ENCODE measurements at places on chromosomes 3 and 15.

- no peak for DNase-seq
Measured at GRCh38 chr3:98232489-98232888, 31.6 kb upstream of the OR5H6 start.

DNA sequence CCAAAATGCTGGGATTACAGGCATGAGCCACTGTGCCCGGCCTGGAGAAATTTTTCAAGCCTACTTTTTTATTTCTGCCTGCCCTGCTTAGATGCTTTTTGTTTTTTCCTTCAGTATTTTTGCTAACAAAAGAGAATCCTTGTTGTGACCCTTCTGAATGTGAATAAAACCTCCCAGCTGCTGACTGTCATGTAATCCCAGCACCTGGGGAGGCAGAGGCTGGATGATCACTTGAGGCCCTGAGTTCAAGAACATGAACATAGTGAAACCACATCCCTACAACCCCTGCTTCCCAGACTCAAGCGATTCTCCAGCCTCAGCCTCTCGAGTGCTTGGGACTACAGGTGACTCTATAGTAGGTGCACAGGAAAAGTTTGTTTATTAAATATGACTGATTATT is 84.9 kb downstream of the SOX2 start:
- no peak for DNase-seq

DNA sequence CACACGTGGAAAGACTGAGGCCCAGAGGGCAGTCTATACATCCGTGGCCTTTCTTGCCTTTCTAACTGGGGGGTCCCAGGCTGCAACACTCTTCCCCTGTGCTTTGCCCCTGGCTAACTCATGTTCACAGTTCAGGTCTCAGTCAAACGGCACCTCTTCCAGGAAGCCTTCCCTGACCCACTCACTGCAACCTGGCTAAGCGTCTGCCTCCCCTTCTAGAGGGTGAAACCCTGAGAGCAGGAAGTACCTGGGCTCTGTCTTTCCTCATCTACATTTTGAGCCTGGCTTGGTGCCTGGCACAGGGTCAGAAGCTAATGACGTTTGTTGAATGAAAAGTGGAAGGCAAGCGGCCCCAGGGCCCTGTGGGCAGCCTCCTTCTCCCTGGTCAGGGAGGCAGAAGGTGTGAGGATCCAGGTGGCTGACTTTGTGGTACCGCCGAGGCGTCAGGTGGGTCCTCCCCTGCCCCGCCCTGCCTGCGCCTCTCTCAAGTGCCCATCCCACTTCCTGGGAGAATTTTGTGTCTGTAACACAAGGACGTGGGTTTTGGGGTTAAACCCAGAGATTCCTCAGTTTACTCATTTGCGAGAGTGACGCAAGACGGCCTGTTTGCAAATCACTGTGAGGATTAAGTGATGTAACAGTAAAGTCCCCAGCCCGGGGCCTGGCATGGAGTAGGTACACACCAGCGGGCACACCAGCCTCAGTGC is 32.1 kb downstream of the DNASE1L3 start:
- DNase-seq: no peak

DNA sequence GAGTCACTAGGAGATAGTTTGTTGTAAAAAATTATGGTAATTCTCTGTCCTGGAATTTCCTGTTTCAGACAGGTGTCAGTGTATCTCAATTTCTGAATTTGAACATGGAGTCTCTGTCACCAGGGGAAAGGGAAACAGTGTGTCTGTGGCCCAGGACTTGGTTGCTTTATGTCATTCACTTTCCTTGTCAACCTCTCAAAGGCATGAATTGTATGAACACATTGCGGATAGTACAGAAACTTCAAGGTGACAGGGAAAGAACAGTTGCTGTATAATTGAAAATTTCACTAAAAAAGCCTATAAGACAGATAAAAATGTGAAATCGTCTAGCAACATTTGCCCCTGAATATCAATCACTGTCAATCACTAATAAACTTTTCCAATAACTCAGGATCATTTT is 175.0 kb upstream of the DPH6 start:
- no peak for DNase-seq

DNA sequence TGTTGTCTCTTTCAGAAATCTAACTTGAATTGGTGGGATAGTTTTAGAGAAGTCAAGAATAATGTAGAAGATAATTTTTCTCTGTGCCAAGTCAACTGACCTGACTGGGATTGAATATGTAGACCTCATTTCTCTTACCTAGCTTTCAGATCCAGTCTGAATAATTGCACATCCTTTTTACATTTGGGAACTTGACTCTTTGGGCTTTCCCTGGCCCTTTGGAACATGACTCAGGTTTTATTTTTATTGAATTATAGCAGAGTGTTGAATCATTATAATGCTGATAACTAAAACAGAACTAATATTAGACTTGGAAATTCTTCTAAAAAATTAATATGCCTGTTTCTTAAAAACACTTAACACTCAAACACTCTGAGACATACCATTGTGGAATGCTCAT is 76.5 kb downstream of the PFN2 start:
- DNase-seq: no peak

DNA sequence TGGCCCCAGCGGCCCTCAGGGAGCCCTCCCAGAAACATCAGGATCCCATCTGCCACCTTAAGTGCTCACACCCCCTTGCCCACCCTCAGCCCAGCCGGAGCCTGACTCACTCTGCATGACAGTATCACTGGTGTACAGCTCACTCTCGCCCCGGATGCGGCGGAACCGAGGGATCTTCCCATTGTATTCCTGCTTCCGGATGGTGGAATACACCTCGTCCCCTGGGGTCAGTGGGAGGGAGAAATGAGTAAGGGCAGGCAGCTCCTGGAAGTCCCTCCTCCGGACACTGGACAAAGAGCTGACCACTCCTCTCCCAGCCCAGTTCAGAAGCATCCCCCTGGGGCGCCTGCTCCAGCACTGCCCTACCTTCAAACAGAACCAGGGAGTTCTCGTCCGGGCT is 16.5 kb downstream of the SEMA7A start:
- DNase-seq: no peak

GRCh38 chr15:39651881-39652280 is 71.0 kb downstream of the THBS1 start:
- DNase-seq: no peak

- no peak for DNase-seq
Measured at GRCh38 chr15:101461097-101461496, 28.4 kb downstream of the PCSK6 start.

- no peak for DNase-seq
Measured at GRCh38 chr15:67836134-67836455, 3.8 kb downstream of the RNU6-1 start.

DNA sequence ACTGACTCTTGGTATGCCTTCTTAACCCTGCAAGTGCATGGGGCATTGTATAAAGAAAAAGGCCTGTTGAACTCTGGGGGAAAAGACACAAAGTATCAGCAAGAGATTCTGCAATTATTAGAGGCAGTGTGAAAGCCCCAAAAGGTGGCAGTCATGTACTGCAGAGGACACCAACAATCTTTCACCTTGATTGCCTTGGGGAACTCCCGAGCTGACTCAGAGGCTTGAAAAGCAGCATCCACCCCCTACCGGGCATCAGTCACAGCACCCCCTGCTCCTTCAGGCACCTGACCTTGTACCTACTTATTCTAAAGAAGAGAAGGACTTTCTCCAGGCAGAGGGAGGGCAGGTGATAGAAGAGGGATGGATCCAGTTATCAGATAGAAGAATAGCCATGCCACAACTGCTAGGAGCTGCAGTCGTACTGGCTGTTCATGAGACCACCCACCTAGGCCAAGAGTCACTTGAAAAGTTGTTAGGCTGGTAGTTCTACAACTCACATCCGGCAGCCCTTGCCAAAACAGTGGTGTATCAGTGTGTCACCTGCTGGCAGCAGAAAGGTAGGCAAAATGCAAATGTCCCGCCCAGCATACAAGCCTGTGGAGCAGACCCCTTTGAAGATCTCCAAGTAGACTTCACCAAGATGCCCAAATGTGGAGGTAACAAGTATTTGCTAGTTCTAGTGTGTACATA is 241.6 kb upstream of the CNTN6 start:
- no peak for DNase-seq

- DNase-seq: no peak
Measured at GRCh38 chr3:24138876-24139256, 193.8 kb downstream of the NR1D2 start.

GRCh38 chr3:58668247-58668646 is 1.7 kb upstream of the FAM3D start:
- no peak for DNase-seq

DNA sequence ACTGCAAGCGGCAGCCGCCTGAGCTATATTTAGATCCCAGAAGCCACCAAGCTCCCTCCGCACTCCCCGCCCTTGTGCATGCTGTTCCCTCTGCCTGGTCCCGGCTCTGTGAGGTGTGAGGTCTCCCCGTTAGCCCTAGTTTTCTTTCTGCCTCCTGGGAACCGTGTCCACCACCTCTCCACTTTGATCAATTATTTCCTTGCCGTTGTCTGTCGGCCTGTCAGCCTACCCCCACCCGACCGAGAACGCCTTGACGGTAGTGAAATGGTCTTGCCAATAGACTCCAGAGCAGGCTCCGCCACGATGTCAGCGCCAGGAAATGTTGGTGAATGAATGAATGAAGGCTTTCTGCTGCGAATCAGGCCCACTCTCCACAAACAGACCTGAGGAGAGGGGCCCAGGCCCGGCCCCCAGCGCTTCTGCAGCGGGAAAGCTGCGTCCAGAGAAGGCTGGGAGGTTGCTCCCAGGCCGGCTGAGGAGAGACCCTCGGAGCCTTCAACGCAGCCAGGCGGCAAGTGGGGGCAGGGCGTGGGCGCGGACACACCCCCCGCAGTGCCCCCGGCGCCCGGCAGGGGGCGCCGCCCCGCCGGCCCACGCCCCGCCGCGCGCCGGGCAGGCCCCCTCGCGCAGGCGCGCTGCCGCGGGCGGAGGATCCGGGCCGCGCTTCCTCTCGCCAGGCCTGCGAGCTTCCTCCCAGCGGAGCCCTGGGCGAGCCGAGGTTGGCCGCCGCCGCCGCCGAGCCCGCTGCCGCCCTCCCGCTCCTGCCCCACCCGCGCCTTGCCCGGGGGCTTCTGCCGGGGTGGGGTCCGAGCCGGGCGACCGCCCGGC is at the start of gene CSK:
TSS of gene CSK (plus strand) at position 650 of the 828 bp plus-strand sequence. CDS start 16,218 bp downstream, outside the sequence.
- peak; percentile 82 for DNase-seq

GRCh38 chr3:33799202-33799551 is 747 bp downstream of the PDCD6IP start:
- DNase-seq: no peak

- no peak for DNase-seq
Measured at GRCh38 chr3:127732879-127733350, 60.2 kb downstream of the ABTB1 start.

GRCh38 chr15:68676011-68676605 is 97.3 kb downstream of the CORO2B start:
- no peak for DNase-seq

DNA sequence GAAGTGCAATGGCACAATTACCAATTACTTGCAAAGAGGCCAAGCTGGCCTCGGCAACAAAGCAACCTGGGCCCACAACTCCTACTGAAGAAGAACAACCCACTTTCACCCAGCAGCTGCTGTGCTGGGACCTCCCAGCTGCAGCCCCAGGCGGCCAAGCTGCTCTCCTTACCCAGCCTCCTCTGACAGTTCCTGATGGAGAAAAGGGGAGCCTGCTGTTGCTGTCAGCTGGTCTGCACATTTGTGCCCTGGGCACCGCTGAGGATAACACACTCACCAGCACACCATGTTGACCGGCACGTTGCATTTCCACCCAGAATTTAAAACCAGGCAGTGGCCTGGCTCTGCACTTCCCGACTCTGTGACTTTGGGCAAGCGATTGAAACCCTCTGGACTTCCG is 33.6 kb downstream of the SSUH2 start:
- no peak for DNase-seq

GRCh38 chr3:30713885-30714503 is 107.6 kb downstream of the TGFBR2 start:
- no peak for DNase-seq

DNA sequence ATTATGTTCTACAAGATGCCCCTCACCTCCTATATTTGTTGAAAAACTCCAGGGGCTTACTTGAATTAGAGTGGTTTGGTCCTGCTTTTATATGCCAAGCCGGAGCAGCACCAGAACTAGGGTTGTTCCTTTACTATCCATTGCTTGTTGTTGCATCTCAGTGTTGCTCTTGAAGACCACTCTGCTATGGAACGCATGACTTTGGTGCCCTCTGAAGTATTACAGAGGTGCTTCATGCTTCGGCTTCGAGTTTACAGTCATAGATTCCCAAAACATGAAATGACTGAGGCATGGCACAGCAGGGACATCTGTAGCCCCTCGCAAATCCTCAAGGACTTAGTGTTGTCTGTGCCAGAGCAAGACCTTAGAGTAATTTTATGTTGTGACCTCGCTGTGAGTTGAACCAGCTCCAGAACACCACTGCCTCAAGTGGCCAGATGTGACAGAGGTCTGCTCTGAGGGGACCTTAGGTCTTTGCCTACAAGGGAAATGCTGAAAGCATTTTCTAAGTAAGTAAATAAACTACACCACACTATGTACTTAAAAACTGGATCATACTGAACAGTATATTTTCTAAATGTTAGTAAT is 67.2 kb upstream of the SIAH2 start:
- no peak for DNase-seq

GRCh38 chr15:30791239-30792175 is 112.2 kb upstream of the FAN1 start:
- DNase-seq: no peak

- DNase-seq: no peak
Measured at GRCh38 chr15:50549326-50549725, 2.9 kb upstream of the USP50 start.

DNA sequence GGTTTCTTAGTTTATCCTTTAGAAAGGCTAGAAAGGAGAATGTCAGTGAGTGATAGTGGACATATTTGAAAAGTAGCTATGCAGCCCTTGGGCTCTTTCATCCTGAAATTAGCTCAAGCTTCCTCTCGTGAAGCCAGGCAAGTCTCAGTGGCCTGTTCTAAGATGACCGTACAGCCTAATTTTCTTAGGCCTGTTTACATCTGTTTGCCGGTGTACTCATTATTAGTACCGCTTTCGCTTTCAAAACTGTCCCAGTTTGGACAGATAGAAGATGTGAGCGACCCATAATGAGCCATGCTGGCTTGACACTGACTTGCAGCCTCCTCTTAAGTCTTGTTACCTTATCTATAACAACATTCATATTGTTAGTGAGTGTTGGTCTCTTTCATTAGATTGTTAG is 5.7 kb upstream of the ARL14 start:
- no peak for DNase-seq

DNA sequence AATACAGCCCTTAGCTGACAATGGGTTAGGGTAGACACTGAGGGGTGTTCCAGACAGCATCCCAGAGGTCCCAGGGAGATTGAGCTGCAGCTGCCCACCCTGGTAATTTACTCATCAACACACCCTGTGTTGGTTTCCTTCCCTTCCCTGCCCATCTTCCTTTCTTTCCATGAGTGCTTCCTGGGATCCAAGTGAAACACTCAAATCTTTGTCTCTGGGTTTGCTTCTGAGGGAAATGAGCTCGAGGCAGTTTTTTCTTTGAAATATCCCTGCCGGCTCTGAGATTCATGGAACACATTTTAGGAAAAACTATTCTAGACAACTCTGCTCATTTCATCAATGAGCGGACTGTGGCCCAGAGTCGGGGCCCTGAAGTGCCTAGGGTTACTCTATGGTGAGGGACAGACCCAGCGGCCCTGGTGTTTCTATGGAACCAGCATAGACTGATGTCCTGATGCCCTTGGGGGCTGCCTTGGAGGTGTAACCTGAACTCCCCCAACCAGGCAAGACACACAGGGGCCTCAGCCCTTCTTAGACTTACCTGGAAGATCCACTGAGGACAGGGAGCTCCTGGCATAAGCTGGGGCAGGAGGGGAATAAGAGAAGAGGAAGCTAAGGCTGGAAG is 14.9 kb upstream of the CSRNP1 start:
- DNase-seq: no peak
